ENCODE measurements at places on chromosomes 2 and 18.
A peak's percentile ranks its signal among the peaks of the same experiment; 100 is the strongest.

DNA sequence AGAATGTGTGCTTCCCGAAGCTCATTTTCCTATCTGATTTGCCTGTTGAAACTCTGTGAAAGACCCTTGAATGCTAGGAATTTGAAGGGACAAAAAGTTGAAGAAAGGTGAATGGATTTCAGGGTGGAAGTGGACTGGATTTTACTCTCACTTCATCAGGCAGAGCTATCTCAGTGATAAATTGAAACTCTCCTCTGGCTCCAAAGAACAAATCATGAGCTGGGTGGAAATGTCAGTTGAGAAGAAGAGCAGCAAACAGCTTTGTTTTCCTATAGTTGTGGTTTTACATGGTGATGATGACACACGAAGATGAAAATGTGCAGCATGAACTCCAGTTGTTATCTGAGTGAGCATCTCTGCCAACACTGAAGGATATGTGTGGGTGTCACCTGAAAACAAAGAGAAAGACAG, 34.4 kb downstream of the CD28 start:
- DNase-seq, result peak; percentile 92

GRCh38 chr18:45412577-45412976, 202.7 kb upstream of the SLC14A2 start:
- DNase-seq, result no peak

DNA sequence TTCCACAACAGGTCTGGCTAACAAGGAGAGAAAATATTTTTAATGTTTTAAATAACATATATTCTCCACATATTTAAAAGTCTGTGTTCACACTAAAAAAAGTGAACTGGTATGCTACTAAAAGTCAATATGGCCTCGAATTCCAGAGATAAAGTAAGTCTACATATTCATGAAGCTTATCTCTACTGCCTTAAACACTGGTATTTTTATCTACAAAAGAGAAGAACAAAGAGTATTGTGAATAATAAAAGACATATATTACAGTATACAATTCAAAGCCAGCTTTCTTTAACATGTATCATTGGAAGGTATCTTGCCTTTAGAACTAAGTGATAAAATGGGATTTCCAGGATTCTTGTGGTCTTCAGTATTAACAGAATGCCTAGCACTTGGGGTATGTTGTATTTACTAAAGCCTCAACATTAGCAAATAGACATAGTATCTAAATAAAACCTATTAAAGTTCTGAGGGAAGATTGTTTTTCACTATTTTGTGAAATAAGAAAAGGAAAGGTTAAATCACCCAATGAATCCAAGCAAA, 302.8 kb upstream of the CCDC68 start:
- DNase-seq, result no peak

GRCh38 chr2:121297217-121297830, 12.3 kb upstream of the TFCP2L1 start:
- DNase-seq, result no peak

DNA sequence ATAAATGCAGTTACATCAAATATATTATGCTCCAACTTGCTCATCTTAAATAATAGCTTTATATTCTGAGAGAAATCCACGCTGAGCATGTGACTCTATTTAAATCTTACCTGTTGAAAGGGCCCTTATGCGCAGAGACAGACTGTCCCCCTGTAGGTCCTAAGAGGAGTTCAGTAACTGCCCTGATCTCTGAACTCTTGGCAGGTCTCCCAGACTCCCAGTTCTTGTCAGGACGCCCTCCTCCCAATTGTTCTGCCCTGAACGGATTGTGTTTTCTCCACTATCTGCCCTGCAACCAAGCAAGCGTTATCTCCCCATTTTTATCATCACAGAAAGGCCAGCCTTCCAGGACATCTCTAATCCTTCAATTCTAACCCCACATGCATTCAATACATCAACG, 954.6 kb downstream of the TSN start:
- no peak for DNase-seq

All from CD4-positive, alpha-beta T cell treated with Interleukin-4 for 4 hours (primary cell).